ENCODE measurements at places on chromosomes 1 and 21.

DNA sequence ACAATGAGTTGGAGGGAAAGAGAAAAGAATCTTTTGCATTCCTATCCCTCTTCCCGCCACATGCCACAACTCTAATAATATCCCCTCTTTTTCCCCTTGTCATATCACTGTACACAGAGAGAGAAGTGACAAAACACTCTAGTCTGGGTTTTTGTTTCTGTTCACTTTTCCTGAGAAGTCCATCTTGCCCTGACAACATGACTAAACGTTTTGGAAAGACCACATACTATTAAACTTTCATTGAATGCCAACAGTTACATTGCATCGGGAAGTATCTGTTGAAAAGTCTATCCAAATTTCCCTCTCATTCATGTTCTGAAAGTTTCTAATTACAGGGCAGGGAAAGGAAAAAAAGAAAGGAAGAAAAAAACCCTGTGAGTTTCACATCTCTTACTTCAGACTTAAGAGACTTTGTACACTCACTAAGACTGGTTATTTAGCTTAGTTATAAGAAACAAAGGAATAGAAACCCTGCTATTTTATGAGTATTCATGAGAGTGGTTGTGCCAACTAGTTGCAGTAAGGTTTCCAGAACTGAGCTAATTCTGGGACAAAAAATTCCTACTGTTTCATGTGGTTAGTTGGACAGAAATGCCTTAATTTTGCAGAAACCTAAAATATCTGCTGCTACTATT is 16.9 kb downstream of the PLA2G4A start:
- no peak for DNase-seq

- no peak for DNase-seq
Observed at GRCh38 chr1:112030157-112030556, 40.7 kb upstream of the KCND3 start.

DNA sequence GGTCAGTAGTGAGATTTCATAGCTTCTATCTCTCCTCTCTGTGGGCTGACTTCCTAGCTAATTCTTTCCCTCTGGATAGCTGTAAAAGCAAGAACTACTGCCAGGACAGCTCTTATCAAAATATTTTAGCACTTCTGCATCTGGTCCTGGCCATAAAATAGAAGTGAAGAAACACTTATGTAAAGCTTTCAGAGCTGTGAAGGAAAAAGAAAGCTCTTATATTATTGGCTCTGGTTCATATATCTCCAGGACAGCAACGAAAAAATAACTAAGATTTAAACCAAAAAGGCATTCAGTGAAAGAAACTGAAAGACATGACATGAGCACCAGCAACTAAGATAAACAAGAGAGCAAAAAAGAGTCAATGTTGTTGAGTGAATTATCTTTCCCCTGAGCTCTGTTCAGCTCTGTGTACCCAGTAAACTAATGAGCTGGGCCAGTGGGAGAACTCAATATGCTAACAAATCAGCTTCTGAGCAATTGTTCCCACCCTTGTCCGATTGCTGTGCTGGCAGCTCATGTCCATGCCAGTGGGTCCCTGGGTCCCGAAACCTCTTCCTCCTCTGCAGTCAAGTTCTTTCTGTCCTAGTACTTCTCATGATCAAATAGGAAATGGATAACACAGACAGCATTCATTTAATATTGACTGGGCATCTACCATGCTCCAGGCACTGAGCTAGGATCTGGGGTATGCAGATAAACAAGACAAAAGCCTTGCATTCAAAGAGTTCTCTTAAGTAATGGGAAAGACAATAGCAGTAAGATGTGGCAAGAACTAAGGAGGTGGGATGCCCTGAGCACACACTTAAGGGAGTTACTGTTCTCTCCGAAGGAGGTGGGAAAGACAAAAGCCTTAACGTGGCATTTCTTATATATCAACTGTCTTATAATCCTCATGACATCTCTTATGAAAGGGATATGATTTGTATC is 45.3 kb upstream of the MAN1A2 start:
- DNase-seq: no peak

GRCh38 chr1:64936956-64937355 is 29.4 kb downstream of the JAK1 start:
- no peak for DNase-seq

DNA sequence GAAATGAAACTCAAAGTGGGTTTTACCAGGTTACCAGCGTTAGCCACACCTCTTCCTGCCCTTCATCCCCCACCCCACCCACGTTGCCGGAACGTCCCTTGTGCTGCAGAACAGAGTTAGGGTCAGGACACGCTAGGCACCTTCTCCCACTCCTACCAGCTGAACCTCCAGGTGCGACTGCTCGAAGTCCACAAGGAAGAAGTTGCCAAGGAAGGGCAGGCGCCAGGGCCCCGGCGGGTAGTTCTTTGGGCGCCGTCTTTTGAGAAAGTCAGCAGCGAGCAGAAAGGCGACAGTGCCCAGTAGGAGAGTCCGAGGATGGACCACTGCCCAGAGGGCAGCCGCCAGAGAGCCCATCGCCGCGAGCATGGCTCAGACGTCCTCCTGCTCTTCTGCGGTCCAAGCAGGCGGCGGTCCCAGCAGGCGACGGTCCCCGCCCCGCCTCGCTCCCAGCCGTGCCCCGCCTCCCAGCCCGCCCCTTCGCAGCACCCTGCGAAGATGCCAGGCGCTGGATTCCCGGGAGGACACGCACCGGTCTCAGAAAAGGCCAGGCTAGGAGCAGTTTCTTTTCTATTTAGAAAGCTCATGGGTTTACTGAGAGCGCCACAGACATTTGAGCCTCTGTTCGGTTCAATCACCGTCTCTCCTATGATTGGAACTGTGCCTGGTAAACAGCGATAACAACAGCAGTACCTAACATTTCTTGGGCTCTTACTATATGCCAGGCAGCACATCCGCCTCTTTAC is at the start of gene CYP2J2:
TSS of gene CYP2J2 (minus strand) at position 393 of the 743 bp plus-strand sequence. CDS start at position 366, 27 bp downstream.
- DNase-seq: peak; percentile 2

DNA sequence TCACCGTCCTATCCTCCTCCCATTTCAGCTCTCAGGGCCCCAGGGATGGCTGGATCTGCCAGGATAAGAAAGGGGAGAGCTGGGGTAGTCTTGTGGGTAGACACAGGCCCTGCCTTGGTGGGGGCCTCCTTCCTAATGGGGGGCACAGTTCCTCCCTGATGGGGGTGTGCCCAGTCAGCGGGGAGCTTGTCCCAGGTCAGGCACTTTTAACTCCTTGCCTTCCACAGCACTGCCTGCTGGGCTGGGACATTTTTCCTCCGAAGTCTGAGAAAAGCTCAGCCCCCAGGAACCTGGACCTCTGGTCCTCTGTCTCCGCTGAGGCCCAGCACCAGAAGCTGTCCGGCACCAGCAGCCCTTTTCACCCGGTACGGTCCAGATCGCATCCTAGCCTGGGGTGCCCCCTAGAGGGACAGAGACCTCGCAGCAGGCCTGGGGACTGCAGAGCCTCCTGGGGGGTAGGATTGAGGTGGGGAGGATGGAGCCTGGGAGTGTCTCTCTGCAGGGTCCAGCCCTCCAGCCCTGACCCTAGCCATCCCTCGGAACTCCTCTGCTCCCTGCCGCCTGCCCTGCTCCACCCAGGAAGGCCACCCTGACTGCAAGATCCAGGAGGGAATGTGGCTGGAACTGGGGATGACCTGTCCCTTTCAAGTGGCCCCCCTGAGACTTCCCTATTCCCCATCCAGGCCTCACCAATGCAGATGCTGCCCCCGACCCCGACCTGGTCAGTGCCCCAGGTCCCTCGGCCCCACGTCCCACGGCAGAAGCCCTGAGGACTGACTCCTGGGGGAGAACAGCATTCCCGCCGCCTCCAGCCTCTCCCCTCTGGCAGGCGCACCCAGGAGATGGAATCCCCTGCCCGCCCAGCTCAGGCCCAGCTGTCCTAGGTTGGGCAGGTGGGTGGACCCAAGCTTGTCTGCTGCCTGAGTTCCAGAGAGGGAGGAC is 12.0 kb downstream of the MIIP start:
- peak; percentile 80 for DNase-seq

- DNase-seq: no peak
Observed at GRCh38 chr1:62318756-62319544, at the start of gene KANK4. Gene KANK4 (minus strand): TSS chr1:62319434. CDS start chr1:62281564, 37,870 bp downstream.

DNA sequence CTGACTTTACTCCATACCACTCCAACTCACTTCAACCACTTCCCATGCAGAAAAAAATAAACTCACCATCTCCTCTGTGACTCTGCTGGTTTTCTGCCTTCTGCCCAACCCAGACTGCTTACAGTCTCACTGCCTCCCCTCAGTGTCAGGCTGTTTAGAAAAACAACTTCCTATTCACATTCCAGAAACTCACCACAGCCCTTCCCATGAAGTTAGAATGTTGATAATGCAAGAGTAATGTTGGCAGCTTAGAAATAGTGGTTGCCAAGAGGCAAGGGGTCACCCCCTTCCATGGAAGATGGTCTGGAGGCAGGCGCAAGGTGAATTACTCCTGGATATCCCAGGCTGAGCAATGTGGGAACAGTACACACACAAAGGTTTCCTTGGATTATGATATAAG is at the start of gene SELP:
TSS of gene SELP (minus strand) at position 119 of the 400 bp plus-strand sequence. CDS start at position 69, 50 bp downstream.
- DNase-seq: no peak

DNA sequence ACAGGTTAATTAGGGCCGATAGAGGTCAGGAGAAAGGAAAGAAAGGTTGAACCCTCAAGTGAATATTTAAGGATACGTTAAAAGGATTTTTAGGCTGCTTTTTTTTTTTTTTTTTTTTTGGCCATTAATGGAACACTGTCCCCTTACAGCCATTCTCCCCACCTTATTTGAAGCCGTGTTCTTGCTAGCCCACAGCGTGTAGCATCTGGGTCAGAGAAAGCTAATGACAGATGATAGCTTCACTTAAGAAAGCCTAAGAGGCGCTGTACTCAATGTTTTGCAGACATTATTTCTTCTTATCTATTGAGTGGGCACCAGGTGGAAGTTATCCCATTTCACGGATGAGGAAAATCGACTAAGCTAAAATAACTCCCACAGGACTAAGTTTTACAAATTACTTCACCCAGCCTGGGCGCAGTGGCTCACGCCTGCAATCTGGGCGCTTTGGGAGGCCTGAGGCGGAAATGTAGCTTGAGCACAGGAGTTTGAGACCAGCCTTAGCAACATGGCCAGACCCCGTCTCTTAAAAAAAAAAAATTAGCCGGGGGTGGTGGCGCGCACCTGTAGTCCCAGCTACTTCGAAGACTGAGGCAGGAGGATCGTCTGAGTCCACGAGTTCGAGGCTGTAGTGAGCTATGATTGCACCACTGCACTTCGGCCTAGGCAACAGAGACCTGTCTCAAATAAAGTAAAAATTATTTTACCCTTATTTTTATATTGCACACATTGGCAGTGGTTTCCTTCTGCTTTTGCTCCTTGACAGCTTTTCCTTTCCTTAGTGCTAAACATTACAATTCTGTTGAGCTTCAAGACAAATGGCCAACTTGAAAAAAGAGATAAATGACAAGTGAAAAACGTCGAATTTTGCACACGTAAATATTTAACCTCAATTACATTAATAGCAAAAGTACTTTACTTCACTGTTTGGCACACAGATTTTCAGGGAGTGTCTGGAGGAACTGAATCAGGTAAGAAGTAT is 1.1 kb upstream of the PHTF1 start:
- peak; percentile 38 for DNase-seq

- no peak for DNase-seq
Observed at GRCh38 chr1:58999676-59000075, 215.8 kb upstream of the JUN start.

DNA sequence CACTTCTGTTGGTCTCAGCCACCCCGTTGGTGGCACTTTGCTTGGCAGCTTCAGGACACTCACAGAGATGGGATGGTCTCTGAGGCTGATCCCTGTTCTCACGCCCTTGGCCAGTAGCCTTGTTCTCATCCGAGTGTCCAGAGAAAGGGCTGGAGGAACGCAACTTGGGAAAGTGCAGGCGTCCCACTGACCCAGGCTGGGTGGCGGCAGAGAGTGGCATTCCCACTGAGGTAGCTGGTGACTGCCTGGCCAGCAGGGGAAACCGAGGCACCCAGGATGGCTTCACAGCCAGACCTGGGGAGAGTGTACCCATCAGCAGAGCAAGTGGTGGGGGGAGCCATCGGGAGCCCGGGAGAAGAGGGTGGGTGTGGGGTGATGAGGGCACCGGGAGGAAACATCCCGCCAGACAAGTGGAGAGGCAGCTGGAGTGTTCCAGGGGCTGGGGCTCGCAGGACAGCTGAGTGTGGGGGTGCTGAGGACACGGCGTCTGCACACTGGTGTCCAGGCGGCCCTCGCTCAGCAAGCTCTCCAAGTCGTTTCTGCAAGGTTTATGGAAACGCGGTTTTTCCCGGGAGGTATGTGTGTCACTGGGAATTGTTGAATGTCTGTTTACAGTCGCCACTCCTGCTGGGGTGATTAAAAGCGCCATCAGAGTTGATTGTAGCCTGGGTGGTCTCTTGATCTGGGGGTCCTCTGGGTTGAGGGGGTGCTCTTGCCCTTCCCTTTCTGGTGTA is 97.8 kb downstream of the SIK1 start:
- DNase-seq: no peak

- no peak for DNase-seq
Observed at GRCh38 chr1:22728751-22729399, 18.2 kb downstream of the EPHB2 start.

- DNase-seq: no peak
Observed at GRCh38 chr21:32238063-32238462, 40.8 kb downstream of the MIS18A start.

All from erythroblast (primary cell).